ENCODE measurements at places on chromosomes 3 and 15. TPM values are rescaled to one million over a fixed set of nuclear protein-coding genes. Genes with fewer than 3 reads are reported as not detected.

ATP2B2 gene
- 0.21 TPM for total RNA-seq

LTF gene
- total RNA-seq = not detected

TTLL13 gene
- 0.48 TPM for total RNA-seq

SNX33 gene
- 12.8 TPM for total RNA-seq

SETD2 gene
- total RNA-seq = 20.5 TPM

RBSN gene
- total RNA-seq = 9.7 TPM

LXN gene
- 68.9 TPM for total RNA-seq

ARNT2 gene
- 16.7 TPM for total RNA-seq

NANOGP8 gene
- total RNA-seq = not detected

LDHAL6B gene
- total RNA-seq = not detected

SLCO2A1 gene
- total RNA-seq = 0.07 TPM

KNG1 gene
- not detected for total RNA-seq

ITIH1 gene
- total RNA-seq = not detected

PLS1 gene
- total RNA-seq = 13.6 TPM

FILIP1L gene
- total RNA-seq = 0.45 TPM

CAND2 gene
- 0.31 TPM for total RNA-seq

SH2D7 gene
- total RNA-seq = not detected

MCF2L2 gene
- 0.15 TPM for total RNA-seq

SLC28A2 gene
- total RNA-seq = not detected

ZNF774 gene
- total RNA-seq = 1.8 TPM

GOLGA8Q gene
- 0.38 TPM for total RNA-seq

CYP1A2 gene
- not detected for total RNA-seq

ARID3B gene
- 3.5 TPM for total RNA-seq

CMC1 gene
- total RNA-seq = 39.8 TPM

REC114 gene
- total RNA-seq = not detected

NAA80 gene
- 6.0 TPM for total RNA-seq

WDR93 gene
- total RNA-seq = 0.28 TPM

KLHL40 gene
- not detected for total RNA-seq

CCR9 gene
- total RNA-seq = not detected

IL17RB gene
- total RNA-seq = 0.94 TPM

TMEM207 gene
- not detected for total RNA-seq

ROBO2 gene
- total RNA-seq = not detected

CADM2 gene
- total RNA-seq = 0.23 TPM

MUSTN1 gene
- 0.52 TPM for total RNA-seq

CTXN2 gene
- total RNA-seq = 0.04 TPM

TMEM40 gene
- 0.29 TPM for total RNA-seq
